ENCODE measurements at places on chromosomes 4 and X. TPM values are rescaled to one million over a fixed set of nuclear protein-coding genes. Genes with fewer than 3 reads are reported as not detected.

GRCh38 chr4:176475067-176475466 is 155.3 kb downstream of the SPCS3 start:
- DNase-seq: no peak

FAM9C gene
- not detected for total RNA-seq

- DNase-seq: no peak
Measured at GRCh38 chr4:87865960-87866598, 33.3 kb downstream of the MEPE start.

GRCh38 chr4:177182166-177182565 is 127.5 kb upstream of the NEIL3 start:
- DNase-seq: no peak

GRCh38 chr4:113131136-113131535 is 81.7 kb downstream of the ANK2 start:
- no peak for DNase-seq

DNA sequence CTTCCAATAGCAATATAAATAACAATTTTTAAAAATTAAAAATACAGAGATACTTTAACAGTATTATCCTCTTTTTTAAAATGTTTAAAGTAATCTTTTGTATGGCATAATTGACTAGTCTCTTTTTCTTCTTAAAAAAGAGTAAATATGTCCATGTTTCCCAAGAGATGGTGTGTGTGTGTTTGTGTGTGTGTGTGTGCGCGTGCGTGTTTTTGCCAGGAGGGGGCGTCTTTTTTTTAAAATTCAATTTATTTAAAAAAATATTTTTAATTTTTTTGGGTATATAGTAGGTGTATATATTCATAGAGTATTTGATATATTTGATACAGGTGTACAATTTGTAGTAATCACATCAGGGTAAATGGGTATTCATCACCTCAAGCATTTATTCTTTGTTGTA is 1073.7 kb downstream of the PCDH7 start:
- no peak for DNase-seq

- DNase-seq: no peak
Measured at GRCh38 chr4:76016393-76016792, 6.9 kb downstream of the CXCL10 start.

GRCh38 chrX:40543661-40544328 is 37.0 kb upstream of the ATP6AP2 start:
- DNase-seq: no peak

PDZD4 gene
- total RNA-seq: 4.0 TPM

- no peak for DNase-seq
Measured at GRCh38 chrX:2635342-2635741, 55.8 kb upstream of the CD99 start.

GRCh38 chrX:8254401-8254800 is 83.3 kb upstream of the VCX2 start:
- DNase-seq: no peak

- no peak for DNase-seq
Measured at GRCh38 chrX:71632923-71633657, 14.8 kb upstream of the CXCR3 start.

- no peak for DNase-seq
Measured at GRCh38 chrX:42869659-42870476, 91.9 kb upstream of the PPP1R2C start.

MAGEC2 gene
- total RNA-seq: not detected

KIT gene
- 3.4 TPM for total RNA-seq

GRCh38 chr4:113449410-113449974 is 312.0 kb downstream of the CAMK2D start:
- no peak for DNase-seq

DNA sequence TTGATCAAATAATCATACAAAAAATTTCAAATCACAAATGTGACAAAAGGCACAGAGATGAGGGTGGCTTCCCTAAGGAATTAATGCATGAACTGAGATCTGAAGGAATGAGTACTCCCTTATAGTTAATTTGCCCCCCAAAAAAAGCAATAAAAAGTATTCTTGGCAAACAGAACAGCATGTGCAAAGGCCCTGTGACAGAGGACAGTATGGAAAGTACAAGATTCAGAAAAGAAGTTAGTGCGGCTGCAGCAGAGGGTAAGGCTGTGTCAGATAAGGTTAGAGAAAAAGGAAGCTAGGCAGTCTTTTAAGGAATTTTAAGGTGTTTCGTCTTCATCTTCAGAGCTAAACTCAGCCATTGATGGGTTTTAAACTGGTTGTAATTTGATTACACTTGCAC is 7.4 kb downstream of the DDX60L start:
- no peak for DNase-seq

IL3RA gene
- total RNA-seq: 9.9 TPM

DNA sequence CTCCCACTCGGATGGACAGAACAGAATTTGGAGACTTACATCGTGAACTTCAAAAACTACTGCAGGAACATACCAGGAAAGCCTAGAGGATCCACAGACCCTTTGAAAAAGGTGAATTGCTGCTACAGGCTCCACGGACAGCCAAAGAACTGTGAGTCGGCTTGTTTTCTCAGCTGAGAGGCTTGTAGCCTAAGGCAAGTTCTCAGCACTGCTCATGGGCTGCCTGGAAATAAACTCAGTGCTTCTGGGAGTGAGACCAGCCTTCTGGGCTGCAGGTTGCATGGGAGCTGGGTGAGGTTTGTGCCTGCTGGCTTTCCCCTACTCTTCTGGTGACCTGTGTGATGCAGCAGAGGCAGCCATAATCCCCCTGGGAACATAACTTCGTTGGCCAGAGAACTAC is 1397.6 kb downstream of the FAM133A start:
- no peak for DNase-seq

DNA sequence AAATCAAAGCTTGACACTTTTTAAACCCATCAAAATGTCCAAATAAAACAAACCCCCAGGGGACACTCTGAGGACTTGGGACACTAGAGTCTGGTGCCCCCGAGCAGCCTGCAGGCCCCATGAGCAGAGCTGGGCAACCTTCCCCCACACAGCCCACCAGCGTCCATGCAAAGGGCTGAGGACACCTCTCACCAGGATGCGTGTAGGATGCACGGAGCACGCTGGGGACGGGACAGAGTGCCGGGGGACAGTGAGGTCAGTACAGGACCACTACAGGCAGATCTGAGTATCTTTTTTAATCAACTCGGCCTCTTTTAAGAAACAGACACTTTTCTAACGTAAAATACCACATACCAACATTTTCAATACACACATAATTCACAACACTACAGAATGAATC is 6.9 kb downstream of the GAK start:
- no peak for DNase-seq

GRCh38 chr4:164771088-164771487 is 17.2 kb downstream of the SMIM31 start:
- DNase-seq: no peak

Data from left cardiac atrium (tissue), 4 donors.